Cortex of kidney (tissue), 1 donor: ENCODE measurements at places on chromosomes 13 and 19.

DNA sequence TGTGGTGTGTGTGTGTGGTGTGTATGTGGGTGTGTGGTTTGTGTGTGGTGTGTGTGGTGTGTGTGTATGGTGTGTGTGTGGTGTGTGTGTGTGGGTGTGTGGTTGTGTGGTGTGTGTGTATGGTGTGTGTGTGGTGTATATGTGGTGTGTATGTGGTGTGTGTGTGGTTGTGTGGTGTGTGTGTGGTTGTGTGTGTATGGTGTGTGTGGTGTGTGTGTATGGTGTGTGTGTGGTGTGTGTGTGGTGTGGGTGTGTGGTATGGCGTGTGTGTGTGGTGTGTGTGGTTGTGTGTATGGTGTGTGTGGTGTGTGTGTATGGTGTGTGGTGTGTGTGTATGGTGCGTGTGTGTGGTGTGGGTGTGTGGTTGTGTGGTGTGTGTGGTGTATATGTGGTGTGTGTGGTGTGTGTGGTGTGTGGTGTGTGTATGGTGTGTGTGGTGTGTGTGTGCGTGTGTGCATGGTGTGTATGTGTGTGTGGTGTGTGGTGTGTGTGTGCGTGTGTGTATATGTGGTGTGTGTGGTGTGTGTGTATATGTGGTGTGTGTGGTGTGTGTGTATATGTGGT is 8.7 kb downstream of the SHISA7 start:
- no peak for DNase-seq

DNA sequence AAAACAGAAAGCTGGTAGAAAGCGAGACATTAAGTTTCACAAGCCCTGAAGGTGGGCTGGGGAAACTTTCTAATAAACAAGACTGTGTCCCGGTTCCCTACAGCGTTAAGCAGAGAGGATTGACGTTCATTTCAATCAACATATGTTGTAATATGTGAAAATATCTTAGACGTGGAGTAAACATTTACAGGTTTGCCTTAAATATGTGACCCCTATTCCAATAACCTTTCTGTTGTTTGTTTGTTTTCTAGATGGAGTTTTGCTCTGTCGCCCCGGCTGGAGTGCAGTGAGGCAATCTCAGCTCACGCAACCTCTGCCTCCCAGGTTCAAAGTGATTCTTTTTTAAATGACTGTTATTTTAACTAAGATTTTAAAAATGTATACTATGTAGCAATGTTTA is 526.2 kb downstream of the SUCLA2 start:
- no peak for DNase-seq

GRCh38 chr19:33736158-33736557 is 60.5 kb upstream of the KCTD15 start:
- no peak for DNase-seq

GRCh38 chr19:16554776-16555175 is 12.5 kb upstream of the CHERP start:
- no peak for DNase-seq

GRCh38 chr19:50505856-50506611 is 5.0 kb downstream of the JOSD2 start:
- DNase-seq, result no peak

DNA sequence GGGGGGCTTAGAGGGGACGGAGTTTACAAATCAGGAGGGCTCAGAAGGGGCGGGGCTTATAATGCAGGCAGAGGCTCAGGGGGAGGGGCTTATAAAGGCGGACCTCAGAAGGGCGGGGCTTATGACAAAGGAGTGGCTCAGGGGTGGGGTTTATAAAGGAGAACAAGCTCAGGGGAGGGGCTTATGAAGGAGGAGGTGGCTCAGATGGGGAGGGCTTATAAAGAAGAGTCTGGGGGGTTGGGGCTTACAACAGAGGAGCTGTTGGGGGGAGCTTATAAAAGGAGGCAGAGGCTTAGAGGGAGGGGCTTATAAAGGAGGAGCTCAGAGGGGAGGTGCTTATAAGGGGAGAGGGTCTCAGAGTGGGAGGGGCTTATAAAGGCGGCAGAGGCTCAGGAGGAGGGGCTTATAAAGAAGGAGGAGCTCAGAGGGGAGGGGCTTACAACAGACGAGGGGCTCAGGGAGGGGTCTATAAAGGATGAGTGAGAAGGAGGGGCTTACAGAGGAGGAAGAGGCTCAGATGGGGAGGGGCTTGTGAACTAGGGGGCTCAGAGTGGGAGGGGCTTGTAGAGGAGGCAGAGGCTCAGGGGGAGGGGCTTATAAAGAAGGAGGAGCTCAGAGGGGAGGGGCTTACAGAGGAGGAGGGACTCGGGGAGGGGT is 1.0 kb downstream of the SMIM24 start:
- no peak for DNase-seq

GRCh38 chr13:34265046-34265679 is 447.2 kb downstream of the RFC3 start:
- no peak for DNase-seq

DNA sequence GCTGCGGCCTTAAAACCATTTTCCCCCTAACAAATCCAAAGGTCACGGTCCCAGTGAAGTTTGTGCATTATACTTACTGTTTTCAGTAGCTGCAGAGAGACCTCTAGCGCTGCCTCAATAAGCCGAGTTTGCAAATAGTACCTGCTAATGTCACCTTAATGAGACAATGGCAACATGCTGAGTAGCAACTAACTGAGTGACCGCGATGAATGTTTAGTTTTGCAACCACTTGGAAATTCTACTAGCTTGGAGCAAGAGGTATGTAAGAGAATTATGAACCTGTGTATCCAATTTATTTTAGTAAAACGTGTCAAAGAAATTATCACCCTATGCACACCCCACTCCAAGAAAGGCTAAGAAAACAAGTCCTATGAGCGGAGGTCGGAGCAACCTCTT is 1.2 kb downstream of the KPNA3 start:
- DNase-seq, result no peak

GRCh38 chr13:21673539-21673788 is 2.6 kb downstream of the FGF9 start:
- no peak for DNase-seq

GRCh38 chr13:40764587-40765403 is 6.2 kb downstream of the MRPS31 start:
- DNase-seq, result no peak

GRCh38 chr13:44049081-44049945 is 169.6 kb downstream of the LACC1 start:
- no peak for DNase-seq

GRCh38 chr13:57063007-57063406 is 77.7 kb upstream of the PRR20A start:
- no peak for DNase-seq
